Right ventricle myocardium inferior (tissue), 1 donor: ENCODE measurements at places on chromosomes 16 and 17. TPM values are rescaled to one million over a fixed set of nuclear protein-coding genes. Genes with fewer than 3 reads are reported as not detected.
A peak's percentile ranks its signal among the peaks of the same experiment; 100 is the strongest.

Gene RAMP2
- total RNA-seq: 41.3 TPM

DNA sequence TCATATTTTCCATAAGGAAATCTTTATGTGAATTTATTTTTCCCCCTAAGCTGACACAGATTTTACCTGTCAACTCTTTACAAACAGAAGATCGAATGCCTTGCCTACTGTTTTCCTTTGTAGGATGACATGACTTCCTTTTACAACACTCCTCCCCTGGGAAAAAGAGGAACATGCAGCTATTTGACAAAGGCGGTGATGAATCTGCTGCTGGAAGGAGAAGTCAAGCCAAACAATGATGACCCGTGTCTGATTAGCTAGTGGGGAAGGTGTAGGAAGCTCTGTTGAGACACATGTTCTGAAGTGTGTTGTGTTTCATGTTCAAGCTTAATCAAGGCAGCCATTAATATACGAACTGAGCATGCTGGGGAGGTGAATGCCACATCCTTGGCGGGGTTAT, 238.0 kb downstream of the PHKB start:
- DNase-seq: no peak

- peak; percentile 84 for DNase-seq
Measured at GRCh38 chr17:44219616-44220212, at the start of gene UBTF. UBTF (minus strand) TSS chr17:44219675; CDS start chr17:44218229, 1,446 bp downstream.

Gene ZSCAN10
- total RNA-seq: not detected

- DNase-seq: no peak
Measured at GRCh38 chr17:40281663-40282062, 6.0 kb upstream of the CDC6 start.

DNA sequence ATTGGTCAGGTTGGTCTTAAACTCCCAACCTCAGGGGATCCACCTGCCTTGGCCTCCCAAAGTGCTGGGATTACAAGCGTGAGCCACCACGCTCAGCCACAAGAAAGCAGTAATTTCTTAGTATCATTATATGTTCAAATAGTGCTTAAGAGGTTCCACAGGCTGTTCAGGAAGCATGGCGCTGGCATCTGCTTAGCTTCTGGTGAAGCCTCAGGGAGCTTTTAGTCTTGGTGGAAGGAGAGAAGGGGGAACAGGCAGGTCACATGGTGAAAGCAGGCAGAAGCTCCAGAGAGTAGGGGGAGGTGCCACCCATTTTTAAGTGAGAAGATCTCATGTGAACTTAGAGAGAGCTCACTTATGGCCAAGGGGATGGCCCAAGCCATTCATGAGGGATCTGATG, 3.7 kb upstream of the SEC14L1 start:
- DNase-seq: no peak

Gene C16orf92
- not detected for total RNA-seq

GRCh38 chr17:42659079-42659931, at the start of gene TUBG2:
TUBG2 (plus strand) TSS chr17:42659284; CDS start chr17:42659504, 220 bp downstream.
- peak; percentile 90 for DNase-seq

Gene CACNG3
- not detected for total RNA-seq

- DNase-seq: no peak
Measured at GRCh38 chr16:86455640-86456039, 54.7 kb upstream of the FOXF1 start.

DNA sequence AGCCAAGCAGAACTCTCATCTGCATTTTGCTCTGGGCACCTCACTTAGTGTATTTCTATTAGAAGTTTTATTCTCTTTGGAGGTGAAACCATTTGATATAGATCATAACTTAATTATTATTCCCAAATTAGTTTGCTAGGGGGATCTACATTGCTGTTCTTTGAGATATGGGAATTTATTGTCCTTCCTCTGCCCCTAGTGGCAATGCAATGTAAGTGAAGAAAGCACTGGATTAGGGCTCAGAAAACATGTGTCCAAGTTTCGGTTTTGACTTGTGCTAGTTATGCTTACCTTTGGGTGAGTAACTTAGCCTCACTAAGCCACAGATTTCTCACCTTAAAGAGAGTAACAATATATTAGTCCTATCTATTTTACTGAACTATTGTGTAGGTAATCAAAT, 2.9 kb downstream of the KRT39 start:
- no peak for DNase-seq
